ENCODE measurements at places on chromosomes 2 and 18.

- DNase-seq = no peak
Measured at GRCh38 chr2:3784731-3785130, 81.4 kb downstream of the DCDC2C start.

- DNase-seq = no peak
Measured at GRCh38 chr2:128716299-128716721, 397.6 kb upstream of the HS6ST1 start.

DNA sequence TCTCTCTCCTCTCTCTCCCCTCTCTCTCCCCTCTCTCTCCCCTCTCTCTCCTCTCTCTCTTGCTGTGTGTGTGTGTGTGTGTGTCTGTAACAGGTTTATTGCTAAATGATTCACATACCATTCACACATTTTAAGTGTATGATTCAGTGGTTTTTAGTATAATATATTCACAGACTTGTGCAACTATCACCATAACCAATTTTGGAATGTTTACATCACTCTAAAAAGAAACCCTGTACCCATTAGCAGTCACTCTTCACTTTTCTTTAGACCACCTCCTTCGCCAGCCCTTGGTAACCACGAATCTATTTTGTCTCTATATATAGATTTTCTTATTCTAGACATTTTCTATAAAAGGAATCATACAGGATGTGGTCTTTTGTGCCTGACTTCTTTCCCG lies 11.4 kb downstream of the THNSL2 start:
- peak; percentile 17 for DNase-seq

DNA sequence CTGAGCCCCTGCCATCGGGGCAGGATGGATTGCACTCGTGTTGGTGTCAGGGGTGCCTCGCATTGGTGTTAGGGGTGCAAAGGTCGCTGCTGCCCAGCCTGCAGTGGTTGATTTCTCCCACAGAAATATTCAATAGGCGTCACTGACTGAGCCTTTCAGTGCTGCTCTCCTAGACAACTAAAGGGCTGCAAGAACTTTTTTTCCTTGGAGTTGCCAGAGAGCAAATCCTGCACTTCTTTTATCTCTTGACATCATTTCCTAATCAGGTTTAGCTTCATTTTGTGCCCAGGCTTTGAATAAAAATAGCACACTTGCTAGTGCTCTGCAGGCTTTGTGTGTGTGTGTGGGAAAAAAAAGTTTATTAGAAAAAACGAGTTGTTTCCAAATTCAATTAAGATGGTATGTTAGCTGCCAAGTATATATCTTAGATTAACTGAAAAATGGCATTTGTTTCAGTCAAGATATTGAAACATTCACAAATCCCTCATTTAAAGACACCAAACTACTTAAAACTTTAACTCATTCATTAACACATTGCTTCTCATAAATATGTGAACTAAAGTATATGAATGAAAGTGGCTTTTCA lies 125.6 kb downstream of the SOCS6 start:
- no peak for DNase-seq

GRCh38 chr2:223508372-223508771 lies 93.8 kb downstream of the SCG2 start:
- no peak for DNase-seq

Measured in B cell (primary cell).